ENCODE measurements at places on chromosomes 6 and 20.

GRCh38 chr6:53809691-53810090 is 14.9 kb downstream of the LRRC1 start:
- no peak for DNase-seq

DNA sequence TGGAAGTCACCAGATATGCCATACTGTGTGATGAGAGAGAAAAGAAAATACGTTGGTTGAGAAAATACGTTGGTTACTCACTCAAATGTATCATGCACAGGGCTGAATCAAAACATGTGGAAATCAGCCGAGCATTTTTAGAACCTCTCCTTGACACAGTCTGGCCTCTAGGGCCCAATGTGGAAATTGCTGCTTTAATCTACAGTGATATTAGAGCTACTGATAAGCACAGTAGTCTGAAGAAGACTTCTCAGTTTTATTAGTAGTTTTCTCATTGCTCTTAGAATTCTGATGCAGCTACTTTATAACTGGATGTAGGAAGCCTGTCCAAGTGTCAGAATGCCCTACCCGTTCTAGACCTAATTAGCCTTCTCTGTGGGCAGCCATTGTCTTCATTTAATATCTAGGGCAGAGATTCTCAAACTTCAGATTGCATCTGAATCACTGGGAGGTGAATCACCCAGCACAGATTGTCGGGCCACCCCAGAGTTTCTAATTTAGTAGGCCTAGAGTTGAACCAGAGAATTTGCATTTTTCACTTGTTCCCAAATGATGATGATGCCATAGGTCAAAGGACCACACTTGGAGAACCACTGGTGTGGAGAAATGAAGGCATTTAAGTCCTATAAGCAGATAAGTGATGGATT is 229.1 kb downstream of the PLCB1 start:
- peak; percentile 34 for DNase-seq

DNA sequence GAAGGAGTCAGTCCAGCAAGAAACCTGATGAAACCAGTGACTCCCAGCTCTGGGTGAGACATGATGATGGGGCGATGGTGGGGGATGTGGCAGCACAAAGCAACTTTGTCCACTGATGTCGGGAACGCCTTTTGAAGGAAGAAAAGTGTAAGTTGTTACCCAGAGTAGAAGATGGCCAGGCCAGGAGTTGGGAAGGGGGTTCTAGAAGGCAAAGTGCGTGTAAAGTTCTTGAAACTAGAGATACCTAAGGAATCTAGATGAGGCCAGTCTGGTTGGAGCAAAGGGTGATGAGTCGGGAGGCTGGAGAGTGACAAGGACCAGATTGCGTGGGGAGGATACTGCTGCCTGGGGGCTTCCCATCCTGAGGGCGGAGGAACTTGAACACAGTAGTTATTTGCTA is 117.0 kb downstream of the PHACTR3 start:
- DNase-seq, result no peak

GRCh38 chr6:36759148-36759759 is 61.6 kb downstream of the RAB44 start:
- peak; percentile 90 for DNase-seq

DNA sequence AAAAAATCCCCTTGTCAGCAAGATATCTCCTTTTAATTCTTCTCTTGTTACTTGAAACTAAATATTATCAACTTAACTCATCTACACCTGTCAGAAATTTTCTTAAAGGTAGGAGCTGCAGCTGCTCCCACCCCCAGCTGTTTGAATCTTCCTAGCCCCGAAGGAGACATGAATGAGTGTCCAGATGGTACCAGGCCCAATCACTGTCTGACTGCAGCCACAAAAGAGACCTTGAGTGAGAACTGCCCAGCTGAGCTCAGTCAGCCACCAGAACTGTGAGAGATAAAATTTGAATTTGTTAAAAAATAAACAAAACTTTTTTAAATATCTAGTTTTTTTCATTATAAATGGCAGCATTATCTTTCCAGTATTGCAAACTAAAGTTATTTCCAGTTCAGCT is 84.7 kb downstream of the PRSS35 start:
- peak; percentile 35 for DNase-seq

GRCh38 chr6:38610050-38610625 is 29.6 kb downstream of the BTBD9 start:
- no peak for DNase-seq

Measured in eye (tissue), 1 donor.